Naive thymus-derived CD8-positive, alpha-beta T cell (primary cell): ENCODE measurements at places on chromosomes 7 and 10. TPM values are rescaled to one million over a fixed set of nuclear protein-coding genes. Genes with fewer than 3 reads are reported as not detected.

The FXYD4 gene
- total RNA-seq, result not detected

The OR2A42 gene
- total RNA-seq, result not detected

- DNase-seq, result no peak
These were observed 121.6 kb downstream of the REEP3 start for GRCh38 chr10:63642808-63643207.

DNA sequence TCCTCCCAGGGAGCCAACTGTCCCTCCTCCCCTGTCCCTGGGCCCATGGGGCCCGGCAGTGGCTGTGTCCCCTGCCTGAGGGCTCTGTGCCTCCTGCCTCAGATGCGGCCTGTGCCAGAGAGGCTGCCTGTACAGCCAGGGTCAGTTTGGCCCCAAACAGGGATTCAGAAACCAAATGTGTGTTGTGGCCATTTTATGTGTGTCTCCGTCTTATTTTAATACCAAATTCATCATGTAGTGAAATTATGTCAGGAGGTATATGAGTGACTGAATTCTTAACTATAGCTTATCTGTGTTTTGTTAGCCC, 114.8 kb downstream of the NT5C2 start:
- DNase-seq, result no peak

DNA sequence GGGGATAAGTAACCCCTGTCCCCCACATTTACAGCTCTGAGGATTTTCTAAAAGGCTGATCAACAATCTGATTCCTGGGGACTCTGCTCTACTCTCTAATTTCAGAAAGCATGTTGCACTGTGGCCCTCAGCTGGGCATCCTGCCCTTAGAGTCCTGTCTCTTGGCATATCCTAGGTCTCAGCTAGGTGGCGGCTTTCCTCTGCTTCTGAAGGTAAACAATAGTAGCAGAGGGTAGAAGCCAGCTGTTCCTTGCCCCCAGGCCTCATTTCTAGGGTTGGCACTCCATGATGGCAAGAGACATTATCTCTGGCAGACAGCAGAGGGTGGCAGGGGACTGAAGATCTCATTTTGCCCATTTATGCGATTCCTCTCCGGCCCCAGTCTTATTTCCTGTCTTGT, 77.0 kb downstream of the ADCYAP1R1 start:
- no peak for DNase-seq

- DNase-seq, result peak; percentile 96
These were observed 40.3 kb downstream of the RGS10 start for GRCh38 chr10:119502209-119502608.
